ENCODE measurements at places on chromosomes 3 and 15.

GRCh38 chr15:85361323-85361722 is 19.1 kb upstream of the AKAP13 start:
- DNase-seq: no peak

- DNase-seq: no peak
Measured at GRCh38 chr3:102163039-102163817, 271.6 kb upstream of the ZPLD1 start.

GRCh38 chr15:33125894-33126537 is 68.5 kb downstream of the FMN1 start:
- DNase-seq: no peak

DNA sequence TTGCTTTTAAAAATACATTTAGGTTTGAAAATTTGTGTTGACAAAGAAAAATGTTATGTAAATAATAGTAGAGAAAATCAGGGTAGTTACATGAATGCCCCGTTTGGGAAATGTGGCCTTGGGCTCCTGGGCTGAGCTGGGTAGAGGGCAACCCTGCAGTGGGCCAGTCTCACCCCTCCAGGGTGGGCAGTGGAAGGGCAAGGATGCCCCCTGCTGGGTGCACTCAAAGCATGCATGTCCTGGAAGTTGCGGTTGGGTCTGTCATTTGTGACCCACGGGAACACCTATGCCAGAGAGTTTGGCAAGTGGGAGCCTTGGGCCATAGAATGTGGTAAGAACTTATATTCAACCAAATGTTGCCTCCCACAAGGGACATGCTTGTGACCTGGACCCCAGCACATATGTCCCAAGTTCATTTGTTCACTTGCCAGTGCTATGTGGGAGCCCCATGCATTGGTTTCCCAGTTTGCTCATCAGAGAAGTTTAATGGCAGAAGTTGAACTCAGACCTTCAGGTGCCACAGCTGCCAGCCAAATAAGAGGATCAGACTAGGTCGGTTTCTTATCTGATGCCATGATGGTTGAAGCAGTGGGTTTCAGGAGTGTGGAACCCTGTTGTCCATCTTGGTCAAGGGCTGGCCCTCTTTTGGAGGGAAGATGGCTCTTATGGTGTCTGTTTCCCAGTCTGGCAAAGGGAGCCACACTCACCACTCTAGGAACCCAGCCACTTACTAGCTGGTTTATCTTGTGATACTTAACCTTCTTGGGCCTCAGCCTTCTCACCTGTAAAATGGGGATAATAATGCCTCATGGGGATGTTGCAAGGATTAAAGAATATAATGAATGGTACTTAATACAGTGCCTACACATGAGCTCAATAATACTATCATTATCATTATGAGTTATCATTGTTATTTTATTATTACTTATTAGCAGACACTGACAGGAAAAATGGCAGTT is 2.5 kb upstream of the PLCB2 start:
- no peak for DNase-seq

GRCh38 chr3:150877303-150877702 is 27.9 kb downstream of the MINDY4B start:
- no peak for DNase-seq

DNA sequence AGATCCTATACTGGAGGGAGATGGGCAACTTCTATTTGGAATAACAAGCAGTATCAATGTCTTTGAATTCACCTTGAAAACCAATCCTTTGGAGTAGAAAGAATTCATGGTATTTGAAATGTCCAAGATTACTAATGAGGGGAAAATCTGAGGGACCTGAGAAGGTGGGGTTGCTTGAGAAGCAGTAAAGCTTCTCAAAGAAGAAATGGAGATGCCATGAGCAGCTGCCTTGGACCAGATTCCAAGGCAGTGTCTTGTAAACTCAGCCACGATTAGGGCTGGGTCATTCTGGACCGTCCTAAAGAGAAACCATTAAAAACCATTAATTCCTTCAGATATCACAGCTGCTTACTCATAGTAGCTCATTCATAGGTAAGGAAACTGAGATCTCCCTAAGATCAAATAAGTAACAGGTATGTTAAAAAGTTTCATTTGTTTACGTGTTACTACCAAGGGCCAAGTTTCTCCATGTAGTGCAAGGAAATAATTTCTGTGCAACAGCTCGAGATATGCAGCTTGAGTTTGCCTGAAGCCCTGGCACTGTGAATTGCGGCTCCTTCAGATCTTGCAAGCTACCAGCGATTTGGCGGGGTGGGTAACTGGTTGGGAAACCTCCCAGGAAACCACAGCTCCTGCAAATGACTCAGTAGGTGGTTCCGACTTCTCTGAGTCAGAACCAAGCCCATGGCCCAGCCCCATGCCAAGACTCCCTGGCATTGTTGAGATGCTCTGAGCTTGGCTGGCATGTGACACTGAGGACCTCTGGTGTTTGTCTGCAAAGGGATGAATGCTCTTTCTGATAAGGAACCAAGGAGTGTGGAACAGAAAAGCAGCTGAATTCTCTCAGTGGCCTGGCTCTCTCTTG is 296.8 kb downstream of the RORA start:
- DNase-seq: peak; percentile 21

DNA sequence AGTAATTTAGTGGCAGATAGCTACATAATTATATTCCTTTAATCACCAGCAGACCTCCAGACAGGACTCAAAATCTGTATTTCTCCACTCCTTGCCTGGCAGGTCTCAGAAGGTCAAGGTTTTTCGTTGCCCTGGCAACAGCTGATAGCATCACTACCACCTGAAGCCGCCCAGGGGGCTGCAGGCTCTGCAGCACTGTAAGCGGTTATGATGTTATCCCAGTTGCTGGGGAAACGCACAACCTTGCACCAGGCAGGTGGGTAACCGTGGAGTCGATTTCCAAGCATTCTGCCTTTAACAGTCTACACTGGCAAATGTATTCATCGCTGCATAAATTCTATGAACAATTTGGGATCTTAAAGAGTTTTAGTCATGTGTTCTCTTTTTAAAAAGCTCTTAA is 756.3 kb downstream of the NTRK3 start:
- DNase-seq: no peak

DNA sequence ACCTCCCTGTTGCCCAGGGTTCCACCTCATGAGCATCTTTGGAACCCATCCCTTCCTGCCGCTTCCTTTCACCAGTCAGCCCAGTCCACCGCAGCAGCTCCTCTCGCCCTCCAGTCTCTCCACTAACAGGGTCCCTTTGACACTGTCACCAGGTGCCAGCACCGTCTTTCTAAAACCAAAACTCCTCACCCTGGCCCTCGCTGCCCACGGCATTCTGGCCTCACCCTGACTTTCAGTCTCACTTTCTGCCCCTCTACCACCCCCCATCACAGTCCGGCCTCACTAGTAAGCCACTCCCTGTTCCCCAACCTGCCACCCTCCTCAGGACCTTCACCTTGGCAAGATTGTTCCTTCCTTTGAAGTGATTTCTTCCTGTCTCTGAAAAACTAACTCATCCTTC is 4.2 kb downstream of the PPCDC start:
- no peak for DNase-seq

DNA sequence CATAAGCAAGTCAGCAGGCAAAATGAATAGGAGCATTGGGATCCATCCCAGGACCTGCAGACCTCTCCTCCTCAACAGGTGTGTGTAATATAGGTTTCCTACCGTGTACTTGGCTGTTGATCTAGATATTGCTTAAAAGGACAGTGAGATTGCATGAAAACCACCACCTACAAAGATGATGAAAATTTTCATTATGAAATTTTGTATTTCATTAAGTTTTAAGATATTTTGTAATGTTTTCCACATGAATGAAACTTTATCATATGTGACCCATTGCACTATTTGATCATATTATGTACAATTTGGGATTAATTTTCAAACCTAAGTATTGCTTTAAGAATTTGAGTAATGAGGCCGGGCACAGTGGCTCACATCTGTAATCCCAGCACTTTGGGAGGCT is 94.3 kb upstream of the TRPM1 start:
- no peak for DNase-seq

DNA sequence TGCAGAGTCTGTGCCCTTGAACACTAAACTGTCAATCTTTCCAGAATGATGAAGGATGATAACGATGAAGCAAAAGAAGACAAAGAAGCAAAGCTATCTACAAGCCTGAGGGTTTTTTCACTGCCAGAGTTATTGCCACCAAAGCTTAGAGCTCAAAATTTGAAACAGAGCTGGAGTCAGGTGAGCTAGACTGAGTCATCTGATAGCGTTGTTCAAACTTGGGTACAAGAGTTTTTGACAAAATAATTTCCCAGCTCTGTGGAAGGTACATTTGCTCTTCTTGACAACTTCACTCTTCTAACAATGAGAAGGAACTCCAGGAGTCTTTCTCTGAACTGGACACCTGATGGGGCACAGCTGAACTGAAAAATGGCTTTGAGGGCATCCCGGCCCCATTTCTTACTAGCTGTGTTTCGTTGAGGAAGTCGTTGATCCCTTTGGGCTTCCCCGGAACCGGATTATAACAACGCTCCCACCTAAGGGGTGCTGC is 715 bp downstream of the MCCC1 start:
- DNase-seq: no peak

Measured in stimulated activated CD8-positive, alpha-beta memory T cell treated with anti-CD3 and anti-CD28 coated beads, Interleukin-15, amount 100 ng/mL, for 1 hour (primary cell).